ENCODE measurements at places on chromosomes 12 and 14.

- DNase-seq = no peak
Measured at GRCh38 chr12:2259369-2259768, 206.6 kb downstream of the CACNA1C start.

GRCh38 chr12:47767216-47767724 lies 5.8 kb upstream of the SLC48A1 start:
- DNase-seq = no peak

DNA sequence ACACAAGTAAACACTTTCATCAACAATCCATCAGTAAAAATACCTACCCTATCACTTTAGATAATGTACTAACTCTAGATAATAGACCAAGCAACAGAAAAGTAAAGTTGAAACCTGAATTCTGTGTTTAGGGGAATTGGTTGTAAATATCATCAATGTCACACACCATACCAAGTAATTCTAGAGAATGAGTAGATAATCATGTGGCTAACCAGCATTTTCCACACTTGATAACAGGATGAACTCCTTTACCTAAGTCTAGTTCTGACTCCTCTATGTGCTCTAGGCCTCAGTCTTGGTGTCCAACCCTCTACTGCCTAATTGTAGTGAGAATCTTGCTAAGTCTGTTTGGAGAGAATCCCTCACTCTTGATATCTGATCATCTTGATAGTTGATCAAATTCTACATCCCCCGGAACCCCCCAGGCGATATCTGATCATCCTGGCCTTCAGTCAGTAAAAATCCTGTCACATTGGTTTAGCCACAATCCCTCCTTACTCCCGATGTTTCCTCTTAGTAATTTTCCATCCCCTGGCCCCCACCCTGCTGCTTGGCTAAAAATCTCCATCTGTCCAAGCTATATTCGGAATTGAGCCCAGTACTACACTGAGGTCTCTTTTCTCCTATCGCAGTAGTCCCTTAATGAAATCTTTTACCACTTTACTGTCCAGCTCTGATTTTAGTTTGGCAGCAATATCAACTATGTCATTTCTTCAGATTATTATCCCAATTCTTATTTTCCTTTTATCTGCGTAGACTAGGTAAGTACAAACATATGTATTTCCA lies 3.4 kb upstream of the SLCO1A2 start:
- DNase-seq = no peak

- DNase-seq = no peak
Measured at GRCh38 chr14:86237733-86238132, 707.8 kb downstream of the FLRT2 start.

DNA sequence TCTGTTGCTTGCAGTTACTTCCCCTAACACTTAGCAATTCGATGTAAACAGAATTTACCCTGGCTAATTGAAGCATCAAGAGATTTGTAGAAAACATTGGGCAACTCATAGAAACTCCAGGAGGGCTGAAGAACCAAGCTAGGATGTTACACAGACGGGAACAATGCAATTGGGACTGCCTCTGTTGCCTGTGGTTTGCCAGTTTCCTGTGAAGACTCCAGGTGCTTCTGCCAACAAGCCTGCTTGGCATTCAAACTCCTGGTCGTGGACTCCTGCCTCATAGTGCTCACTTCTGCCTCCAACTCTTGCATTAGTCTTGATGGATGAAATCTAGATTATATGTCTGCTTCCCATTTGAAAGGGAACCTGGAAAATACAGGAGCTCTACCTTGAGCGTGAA lies 246.0 kb downstream of the BMP4 start:
- DNase-seq = no peak
